ENCODE measurements at places on chromosomes 3 and 15.
A peak's percentile ranks its signal among the peaks of the same experiment; 100 is the strongest.

- no peak for DNase-seq
These were observed 70.2 kb upstream of the BFSP2 start for GRCh38 chr3:133329626-133330025.

DNA sequence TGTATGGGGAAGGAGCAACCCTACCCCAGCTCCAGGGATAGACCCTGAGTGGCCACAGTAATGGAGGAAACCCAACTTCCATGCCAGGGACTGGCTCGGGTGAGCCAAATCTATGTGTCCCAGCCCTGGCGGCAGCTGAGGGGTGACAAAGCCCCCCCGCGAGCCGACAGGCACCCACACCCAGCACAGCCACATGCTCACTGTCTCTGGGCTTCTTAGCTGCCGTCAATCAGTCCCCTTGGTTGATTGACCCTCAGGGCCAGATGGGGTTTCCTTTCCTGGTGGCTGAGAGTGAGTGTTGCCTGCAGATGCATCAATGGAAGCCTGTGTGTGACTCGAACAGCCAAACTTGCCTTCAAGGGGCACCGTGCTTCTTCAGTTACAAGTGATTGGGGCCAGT lies 2.1 kb upstream of the OCA2 start:
- no peak for DNase-seq

DNA sequence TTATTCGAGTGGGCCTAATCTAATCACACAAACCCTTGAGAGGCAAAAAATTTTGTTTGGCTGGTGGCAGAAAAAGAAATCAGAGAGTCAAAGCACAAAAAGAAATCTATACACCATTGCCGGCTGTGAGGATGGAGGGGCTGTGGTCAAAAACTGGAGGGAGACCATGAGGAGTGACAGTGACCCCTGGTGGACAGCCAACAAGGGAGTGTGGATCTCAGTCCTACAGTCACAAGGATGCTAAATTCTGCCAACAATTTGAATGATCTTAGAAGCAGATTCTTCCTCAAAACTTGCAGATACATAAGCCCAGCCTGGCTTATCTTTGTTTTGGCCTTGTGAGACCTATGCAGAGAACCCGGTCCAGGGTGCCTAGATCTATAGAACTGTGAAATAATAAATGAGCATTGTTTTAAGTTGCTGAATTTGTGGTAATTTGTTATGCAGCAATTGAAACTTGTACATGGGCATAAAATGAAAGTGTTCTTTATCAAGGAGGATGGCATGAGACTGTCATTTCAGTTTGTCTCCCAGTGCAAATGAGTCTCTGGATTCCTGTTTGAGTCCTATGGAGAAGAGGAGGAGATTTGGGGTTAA lies 103.0 kb upstream of the ARHGEF26 start:
- peak; percentile 52 for DNase-seq

- DNase-seq, result no peak
These were observed 39.7 kb downstream of the CYP11A1 start for GRCh38 chr15:74327756-74328155.

DNA sequence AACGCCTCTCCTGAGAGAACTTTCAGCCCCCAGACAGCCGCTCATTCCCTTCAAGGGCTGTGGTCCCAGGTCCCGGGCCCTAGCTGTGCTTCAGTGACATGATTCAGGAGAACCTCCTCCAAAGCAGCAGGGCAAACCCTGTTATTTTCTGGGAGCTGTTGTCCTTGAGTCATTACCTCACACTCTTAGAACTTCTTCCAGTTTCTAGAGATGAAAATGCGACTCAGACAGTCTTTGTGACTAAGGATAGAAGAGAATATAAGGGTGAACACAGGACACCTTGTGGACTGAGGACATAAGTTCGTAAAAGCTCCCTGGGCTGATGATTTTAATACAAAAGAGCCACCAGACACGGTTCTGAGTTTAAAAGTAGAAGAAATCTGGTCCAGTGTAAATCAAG lies 203.8 kb downstream of the RORA start:
- no peak for DNase-seq

DNA sequence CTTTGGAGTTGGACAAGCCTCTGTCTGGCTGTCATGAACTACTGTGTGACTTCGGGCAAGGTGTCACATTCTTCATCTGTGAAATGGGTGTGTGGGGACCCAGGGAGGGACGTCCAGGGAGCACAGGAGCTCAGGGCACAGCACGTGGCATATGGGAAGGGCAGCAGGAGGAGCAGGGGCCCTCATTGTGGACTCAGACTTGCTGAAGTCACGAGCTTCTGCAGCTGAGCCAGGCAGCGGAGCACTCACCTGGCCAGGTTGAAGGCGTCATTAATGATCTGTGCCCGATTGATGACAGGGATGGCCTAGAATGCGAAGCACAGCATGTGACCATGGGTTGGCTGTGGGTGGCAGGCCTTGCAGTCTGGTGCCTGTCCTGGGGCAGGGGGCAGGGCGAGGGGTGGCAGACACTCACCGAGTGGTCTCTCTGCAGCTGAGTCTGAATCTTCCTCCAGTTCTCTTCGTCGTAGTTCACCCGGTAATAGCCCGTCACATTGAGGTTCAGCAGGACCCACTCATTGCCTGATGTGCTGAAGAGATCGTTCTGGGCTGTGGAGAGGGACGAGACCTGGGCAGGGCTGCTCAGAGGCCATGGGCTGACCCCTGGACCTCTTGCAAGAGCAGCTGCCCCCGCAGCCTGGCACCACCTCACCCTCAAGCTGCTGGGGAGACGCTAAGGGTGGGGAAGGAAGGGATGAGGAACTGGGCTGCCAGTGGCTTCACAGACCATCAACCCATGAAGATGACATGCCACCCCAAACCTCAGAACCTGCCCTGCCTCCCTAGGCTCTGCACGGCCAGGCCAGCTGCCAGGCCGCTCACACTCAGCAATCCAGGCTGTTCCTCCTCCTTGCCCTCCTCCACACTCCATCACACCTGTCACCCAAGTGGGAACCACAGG lies 15.4 kb downstream of the ANPEP start:
- no peak for DNase-seq

GRCh38 chr15:92624401-92624991 lies 31.1 kb downstream of the FAM174B start:
- peak; percentile 46 for DNase-seq

DNA sequence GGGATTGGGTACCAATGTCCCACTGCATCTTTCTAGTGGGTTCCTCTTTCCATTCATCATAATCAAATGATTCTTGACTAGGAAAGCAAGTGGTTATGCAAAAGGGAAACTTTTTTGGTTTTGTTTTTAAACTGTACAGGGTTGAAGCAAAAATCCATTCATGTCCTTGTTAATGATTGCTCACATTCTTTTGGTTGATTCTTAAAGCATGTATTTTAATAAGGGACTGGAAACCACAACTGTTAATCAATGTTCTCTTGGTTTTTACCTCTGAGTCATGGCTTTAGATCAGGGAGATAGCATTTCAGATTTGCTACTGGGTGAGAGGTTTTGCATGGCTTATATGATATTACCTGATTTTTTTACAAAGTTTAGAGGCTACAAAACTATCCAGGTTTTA lies 371.7 kb upstream of the RGMA start:
- DNase-seq, result no peak

GRCh38 chr15:29618586-29618985 lies 203.7 kb downstream of the TJP1 start:
- DNase-seq, result no peak

DNA sequence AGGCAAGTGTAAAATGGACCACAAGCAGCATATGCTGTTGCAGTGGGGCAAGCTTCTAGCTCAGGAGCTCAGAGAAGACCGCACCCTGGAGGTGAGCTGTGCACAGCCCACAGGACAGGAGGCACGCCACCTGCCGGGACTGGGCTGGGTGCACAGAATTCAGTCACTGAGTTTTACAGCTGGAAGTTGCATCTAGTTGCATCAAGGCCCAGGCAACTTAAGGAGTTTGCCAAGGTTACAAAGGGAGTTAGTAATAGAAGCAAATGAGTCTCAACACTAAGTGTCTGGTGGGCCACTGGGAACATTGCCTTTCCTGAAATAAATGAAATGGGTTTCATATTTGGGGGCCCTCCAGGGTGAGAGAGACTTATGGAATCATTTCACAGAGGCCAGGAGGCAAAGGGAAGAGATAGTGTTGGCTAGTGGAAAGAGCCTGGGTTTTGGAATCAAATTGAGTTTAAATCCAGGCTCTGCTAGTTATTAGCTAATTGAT lies 36.0 kb upstream of the TIMP4 start:
- DNase-seq, result no peak

GRCh38 chr3:76026379-76026778 lies 241.0 kb upstream of the ZNF717 start:
- DNase-seq, result no peak
